Psoas muscle (tissue), 8 donors: ENCODE measurements at places on chromosomes 12 and 14.

GRCh38 chr12:52217223-52217622, 15.8 kb upstream of the KRT7 start:
- no peak for DNase-seq

GRCh38 chr14:88554457-88555286, at the start of gene PTPN21:
TSS of gene PTPN21 (minus strand) at chr14:88555007. CDS start at chr14:88550417, 4,590 bp downstream.
- DNase-seq: peak; percentile 89

DNA sequence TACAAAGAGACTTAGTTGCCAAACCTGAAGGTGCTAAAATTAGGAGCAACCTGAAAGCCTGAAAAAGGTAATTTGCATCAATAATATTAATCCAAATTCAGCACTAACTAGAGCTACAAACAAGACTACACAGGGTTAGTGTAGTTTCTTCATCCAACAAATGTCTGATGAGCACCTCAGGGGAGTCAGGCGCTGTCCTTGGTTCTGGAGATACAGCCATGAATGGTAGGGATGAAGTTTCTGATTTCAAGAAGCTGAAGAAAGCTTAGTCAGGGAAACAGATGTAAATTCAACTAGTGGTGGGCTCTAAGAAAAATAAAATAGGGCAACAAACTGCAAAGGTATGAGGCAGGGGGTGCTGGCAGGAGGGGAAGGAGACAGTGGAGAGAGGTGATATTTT, 266.3 kb downstream of the GLT1D1 start:
- no peak for DNase-seq

GRCh38 chr14:32925439-32925838, 13.2 kb upstream of the NPAS3 start:
- no peak for DNase-seq

DNA sequence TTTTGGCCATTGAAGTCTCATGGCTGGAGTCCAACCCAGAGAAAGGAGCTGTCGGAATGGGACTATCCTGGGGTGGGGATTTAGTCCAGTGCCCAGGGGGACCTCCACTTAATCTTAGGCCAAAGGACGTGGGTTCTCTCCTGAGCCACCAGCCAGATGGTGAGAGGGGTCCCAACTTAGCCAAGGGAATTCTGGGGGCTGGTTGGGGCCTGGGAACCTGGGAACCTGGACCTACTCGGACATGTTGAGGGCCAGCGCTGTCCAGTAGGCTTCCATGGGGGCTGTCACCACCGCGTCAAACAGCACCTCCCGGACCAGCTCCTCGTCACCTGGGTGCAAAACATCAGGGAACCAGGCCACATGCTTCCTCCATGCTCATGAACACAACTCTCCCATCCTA, 33.4 kb downstream of the LRTM2 start:
- DNase-seq: no peak
